ENCODE measurements at places on chromosomes 2 and 18.

DNA sequence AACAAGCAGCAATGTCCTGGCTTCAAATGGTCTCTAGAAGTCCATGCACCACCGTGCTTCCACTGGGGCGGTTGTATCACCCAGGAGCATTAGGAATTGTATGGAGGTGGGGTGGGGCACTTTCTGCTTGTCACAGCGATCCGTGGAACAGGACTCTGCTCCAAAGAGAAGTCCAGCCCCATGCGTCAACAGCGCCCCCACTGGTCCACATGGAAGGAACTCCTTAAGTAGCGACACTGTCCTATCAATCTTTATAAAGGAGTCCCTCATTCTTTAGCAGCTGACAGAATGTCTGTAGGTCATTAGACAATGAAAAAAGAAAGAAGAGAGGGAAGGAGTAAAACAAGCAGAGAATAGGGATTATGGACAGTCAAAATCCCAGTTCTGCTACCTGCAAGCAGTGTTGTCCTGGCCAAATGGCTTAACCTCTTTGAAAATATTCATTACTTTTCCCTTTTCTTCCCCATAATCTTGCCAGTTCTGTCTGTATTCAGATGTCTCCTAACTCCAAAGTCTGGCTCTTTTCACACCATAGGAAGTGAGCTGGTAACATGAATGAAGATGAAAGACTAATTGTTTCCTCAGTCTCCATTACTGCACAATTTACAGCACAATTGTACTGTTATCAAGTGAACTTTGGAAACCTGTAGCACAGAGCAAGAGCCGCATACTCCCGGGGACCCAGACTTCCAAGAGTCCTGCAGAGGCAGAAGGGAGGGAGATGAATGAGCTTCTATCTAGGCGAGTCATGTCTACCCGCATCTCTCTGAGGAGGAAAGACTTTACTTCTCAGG is 9.9 kb downstream of the NFE2L2 start:
- no peak for DNase-seq

DNA sequence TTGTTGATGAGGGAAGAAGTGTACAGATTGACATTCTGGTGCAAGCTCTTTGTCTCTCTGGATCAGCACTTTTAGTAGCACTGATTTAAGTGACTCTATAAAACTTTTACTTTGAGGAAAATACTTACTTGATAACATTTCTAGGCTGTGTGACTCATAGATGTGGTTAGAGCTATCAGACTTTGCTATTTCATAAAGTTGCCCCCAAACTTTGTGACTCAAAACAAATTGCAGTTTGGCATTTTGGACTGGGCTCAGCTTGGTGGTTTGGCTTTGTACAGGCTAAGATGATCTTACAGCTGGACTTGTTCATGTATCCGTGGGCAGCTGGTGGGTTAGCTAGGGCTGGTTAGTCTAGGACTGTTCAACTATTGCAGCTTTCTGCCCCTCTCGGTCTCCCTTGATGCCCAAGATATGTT is 42.1 kb upstream of the GLS start:
- no peak for DNase-seq

GRCh38 chr2:145939949-145940348 is 1420.0 kb upstream of the ZEB2 start:
- no peak for DNase-seq

- DNase-seq, result no peak
Observed at GRCh38 chr18:32310101-32310500, 120.3 kb downstream of the MEP1B start.

DNA sequence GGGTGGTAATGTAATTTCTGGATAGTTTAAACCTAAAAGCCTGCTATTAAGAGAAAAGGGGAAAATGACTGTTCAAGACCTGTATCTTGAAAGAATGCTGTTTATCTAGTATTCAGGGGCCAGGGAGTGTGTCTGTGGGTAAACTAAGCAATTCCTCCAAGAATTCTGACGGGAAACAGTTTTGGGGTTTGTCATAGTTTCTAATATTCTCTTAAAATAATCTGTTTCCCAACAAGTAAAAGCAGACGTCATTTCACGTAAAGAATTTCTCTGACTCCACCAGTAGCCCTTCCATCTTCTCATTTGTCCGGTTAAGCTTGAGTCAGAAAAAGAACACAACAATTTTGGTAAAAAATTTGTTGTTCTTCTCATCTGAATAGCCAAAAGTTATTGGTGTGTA is 232.1 kb upstream of the EPAS1 start:
- no peak for DNase-seq

GRCh38 chr2:227413371-227413770 is 25.6 kb upstream of the SCYGR1 start:
- DNase-seq, result no peak

DNA sequence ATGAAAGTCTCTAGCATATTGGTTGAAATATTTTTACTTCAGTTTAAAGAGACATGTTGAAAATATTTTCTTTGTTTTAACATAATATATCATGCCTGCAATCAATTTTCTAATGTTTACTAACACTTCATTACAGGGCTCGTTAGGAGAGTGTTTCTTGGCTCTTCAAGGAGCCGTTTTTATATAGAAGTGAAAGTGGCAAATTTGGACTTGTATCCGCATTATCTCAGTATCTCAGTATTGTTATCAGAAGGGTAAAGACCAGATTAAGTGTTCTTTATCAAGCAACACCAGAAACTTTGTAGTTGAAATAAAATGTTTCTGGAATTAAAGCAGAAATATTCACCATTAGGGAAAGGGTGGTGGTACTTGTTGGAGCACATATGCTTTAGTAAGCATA is 97.8 kb downstream of the BABAM2 start:
- DNase-seq, result no peak

GRCh38 chr2:112622528-112622849 is 23.2 kb upstream of the SLC20A1 start:
- no peak for DNase-seq
